Activated CD4-positive, alpha-beta T cell treated with anti-CD3 and anti-CD28 coated beads, Interleukin-2, amount 10 ng/mL, durations not matched to agents 24 days and 14 days (primary cell): ENCODE measurements at places on chromosomes 4 and X. TPM values are rescaled to one million over a fixed set of nuclear protein-coding genes. Genes with fewer than 3 reads are reported as not detected.

GRCh38 chr4:336893-337142 lies 796 bp upstream of the ZNF141 start:
- H3K4me3 ChIP-seq: peak overlapping the region; percentile 99
- peaks cover 2% of the 10 kb centered on the region for H3K27me3 ChIP-seq
- DNase-seq: no peak
- H3K27ac ChIP-seq: peak overlapping the region; percentile 100

DNA sequence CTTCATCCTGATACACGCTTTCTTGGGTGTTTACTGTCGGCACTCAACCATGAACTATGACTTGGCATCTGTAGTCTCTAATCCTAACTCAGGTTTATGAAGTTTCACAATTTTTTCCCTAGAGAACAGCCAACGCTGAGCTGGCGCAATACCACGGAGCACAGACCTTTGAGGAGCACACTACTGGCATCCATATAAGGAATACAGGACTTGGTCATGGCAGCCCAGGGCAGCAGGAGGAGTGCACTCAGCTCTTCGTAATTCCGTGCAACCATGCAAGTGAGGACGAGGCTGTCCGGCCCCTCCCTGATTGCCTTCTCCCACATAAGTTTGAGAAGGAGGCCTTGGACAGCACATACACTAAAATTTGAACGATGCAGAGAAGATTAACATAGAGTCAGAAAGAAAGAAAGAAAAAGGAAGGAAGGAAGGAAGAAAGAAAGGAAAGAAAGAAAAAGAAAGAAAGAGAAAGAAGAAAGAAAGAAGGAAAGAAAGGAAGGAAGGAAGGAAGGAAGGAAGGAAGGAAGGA lies 41.0 kb upstream of the PDLIM5 start:
- no peaks in the 10 kb centered on the region for H3K36me3 ChIP-seq
- DNase-seq: no peak
- no peak overlapping the region for H3K4me3 ChIP-seq
- peaks cover 24% of the 10 kb centered on the region for H3K27me3 ChIP-seq
- H3K4me1 ChIP-seq: no peaks in the 10 kb centered on the region

DNA sequence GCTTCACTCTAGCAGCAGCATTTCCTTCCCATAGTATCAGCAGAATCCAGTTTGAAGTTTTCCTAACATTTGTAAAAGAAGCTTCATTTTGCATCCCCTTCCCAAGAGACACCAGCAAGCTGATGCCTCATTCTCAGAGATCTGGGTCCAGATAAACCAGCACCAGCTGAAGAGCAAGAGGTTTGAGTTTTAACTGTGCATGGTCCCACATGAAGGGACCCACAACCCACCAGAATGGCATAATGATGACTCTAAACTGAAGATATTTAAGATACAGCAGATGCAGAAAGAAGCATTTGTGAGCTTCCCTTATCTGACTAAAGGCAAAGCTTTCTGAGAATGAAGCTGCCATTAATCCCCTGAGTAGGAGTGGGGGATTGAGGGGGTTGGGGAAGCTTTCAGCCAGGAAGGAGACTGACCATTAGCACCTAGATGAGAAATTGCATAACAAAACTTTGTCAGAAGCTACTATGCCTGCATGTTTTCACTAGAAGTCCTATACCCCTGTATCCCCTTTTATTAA lies 18.6 kb downstream of the NUDT6 start:
- no peak overlapping the region for H3K27ac ChIP-seq
- no peaks in the 10 kb centered on the region for H3K27me3 ChIP-seq
- peaks cover 18% of the 10 kb centered on the region for H3K36me3 ChIP-seq
- no peak for DNase-seq

- H3K27me3 ChIP-seq: no peaks in the 10 kb centered on the region
- H3K27ac ChIP-seq: peak overlapping the region; percentile 94
- H3K36me3 ChIP-seq: peaks cover 5% of the 10 kb centered on the region
- peak; percentile 72 for DNase-seq
- peak overlapping the region; percentile 84 for H3K4me3 ChIP-seq
Observed at GRCh38 chrX:56762220-56762619, 33.2 kb downstream of the NBDY start.

DNA sequence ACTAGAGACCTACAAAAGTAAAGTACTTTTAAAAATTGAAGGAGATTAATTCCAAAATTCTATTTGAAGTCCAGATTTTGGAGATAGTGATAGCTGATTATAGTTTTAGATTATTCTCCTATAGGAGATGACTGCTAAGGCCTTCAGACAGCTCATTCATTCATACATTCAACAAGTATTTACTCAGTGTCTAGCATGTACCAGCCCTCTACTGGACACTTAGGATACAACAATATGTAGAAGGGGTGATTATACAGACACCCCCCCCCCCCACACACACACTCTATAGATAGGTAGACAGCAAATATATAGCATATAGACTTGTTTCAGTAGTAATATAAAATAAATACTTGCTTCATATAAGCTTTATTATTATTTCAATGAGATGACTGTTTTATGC lies 60.4 kb upstream of the TAF9B start:
- H3K36me3 ChIP-seq: no peaks in the 10 kb centered on the region
- DNase-seq: no peak
- H3K27me3 ChIP-seq: peaks cover 2% of the 10 kb centered on the region

- no peak overlapping the region for H3K27ac ChIP-seq
- no peak overlapping the region for H3K4me3 ChIP-seq
- H3K36me3 ChIP-seq: no peaks in the 10 kb centered on the region
- H3K4me1 ChIP-seq: peaks cover 12% of the 10 kb centered on the region
- no peak for DNase-seq
Observed at GRCh38 chr4:123555807-123556273, 159.2 kb downstream of the SPRY1 start.

DNA sequence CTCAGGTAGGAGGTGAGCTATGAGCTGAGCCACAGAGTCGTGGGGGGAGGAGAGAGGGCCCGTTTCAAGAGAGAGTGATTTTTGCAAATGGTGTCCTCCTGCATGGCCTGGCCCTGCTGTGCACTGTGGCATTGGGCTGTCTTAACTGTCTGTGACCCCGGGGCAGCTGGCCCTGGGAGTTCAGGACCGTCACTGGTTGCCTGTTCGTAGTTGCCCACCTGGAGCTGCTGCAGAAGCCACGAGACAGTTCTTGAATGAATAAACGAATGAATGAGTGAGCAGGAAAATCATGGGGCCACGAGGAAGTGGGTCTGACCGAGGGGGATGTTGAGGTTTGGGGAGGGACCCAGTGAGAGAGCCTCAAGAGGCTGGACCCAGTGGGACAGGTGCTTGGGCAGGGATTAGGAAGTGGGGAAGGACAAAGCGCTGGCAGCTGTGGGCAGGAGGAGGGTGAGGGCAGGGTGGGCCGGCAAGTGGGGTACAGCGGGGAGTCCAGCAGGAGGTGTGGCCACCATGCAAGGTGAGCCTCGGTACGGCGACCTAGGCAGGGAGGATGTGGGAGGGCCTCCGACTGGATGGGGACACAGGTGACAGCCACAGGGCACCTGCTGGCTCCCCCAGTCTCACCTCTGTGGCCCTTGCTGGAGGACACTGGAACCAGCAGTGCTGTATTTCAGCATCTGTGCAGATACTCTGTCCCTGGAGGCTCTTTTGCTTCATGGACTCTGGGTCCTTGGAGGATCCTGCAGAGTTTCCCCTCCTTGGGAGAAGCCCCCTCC lies 10.2 kb downstream of the RGS12 start:
- peaks cover 34% of the 10 kb centered on the region for H3K4me1 ChIP-seq
- H3K4me3 ChIP-seq: peak overlapping the region; percentile 82
- DNase-seq: peak; percentile 69
- H3K27me3 ChIP-seq: peaks cover 26% of the 10 kb centered on the region

DNA sequence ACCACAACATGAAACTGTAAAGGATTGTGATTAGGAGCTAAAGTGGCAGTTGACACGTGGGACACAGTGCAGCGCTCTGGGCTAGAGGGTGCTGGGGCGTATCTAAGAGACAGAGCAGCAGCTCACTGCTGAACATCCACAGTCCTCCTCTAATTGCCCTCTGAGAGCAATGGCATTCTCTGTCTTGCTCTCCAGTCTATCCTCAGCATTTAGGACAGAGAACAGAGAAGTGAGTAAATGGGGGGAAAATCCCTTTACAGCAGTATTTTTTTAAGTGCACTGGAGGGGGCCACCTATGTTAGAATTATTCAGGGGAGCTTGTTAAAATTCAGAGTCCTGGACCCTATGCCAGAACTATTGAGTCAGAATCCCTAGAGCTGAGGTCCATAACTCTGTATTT lies 4.2 kb upstream of the TMEM154 start:
- H3K27ac ChIP-seq: no peak overlapping the region
- peaks cover 34% of the 10 kb centered on the region for H3K4me1 ChIP-seq
- no peak for DNase-seq
- H3K4me3 ChIP-seq: no peak overlapping the region
- no peaks in the 10 kb centered on the region for H3K36me3 ChIP-seq

DNA sequence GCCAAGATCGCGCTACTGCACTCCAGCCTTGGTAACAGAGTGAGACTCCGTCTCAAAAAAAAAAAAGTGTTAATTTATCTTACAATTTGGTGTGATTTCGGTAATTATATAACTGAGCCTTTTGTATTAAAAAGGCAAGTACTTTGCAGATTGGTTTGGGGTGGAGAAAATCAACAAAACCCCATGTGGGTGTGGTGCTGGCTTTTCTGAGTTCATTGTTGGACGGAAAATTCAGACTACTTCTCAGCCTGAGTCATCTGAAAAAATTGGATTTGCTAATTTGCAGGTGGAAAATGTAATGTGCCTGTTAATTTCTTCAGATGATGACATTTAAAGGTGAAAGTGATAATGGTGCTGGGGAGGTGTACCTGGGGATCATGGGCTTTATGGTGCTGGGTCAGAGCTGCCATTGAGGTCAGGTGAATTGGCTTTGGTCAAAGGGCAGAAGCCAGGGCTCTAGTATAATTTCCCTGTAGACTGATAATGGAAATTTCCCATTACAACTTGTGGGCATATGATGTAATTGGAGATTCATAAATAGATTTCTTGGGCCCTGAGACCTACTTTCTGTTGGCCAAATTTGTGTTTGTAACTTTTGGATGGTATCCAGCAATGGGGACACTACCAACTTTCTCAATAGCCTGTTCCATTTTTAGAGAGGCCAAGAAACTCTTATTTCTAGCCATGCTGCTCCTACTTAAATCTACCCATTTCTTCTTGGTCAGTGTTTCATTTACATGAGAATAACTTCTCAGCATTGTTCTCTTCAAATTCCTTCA lies 74.3 kb upstream of the TEX13D start:
- no peak overlapping the region for H3K4me3 ChIP-seq
- H3K36me3 ChIP-seq: no peaks in the 10 kb centered on the region
- peak overlapping the region; percentile 70 for H3K27ac ChIP-seq
- DNase-seq: no peak
- no peaks in the 10 kb centered on the region for H3K27me3 ChIP-seq

- H3K27me3 ChIP-seq: peaks cover 2% of the 10 kb centered on the region
- H3K4me3 ChIP-seq: peak overlapping the region; percentile 89
- H3K27ac ChIP-seq: peak overlapping the region; percentile 99
Observed at GRCh38 chrX:107742700-107743191, 32.8 kb downstream of the TSC22D3 start.

- no peaks in the 10 kb centered on the region for H3K27me3 ChIP-seq
- H3K4me3 ChIP-seq: no peak overlapping the region
- H3K36me3 ChIP-seq: no peaks in the 10 kb centered on the region
- DNase-seq: no peak
Observed at GRCh38 chr4:186854256-186854655, 130.6 kb upstream of the FAT1 start.

- DNase-seq: peak; percentile 56
- H3K27ac ChIP-seq: no peak overlapping the region
- no peaks in the 10 kb centered on the region for H3K27me3 ChIP-seq
Observed at GRCh38 chrX:139725720-139726119, 17.8 kb upstream of the MCF2 start.

- DNase-seq: no peak
- H3K4me3 ChIP-seq: no peak overlapping the region
- peaks cover 4% of the 10 kb centered on the region for H3K27me3 ChIP-seq
- H3K4me1 ChIP-seq: no peaks in the 10 kb centered on the region
- H3K27ac ChIP-seq: no peak overlapping the region
Observed at GRCh38 chrX:19281256-19281655, 62.5 kb upstream of the PDHA1 start.

- peaks cover 6% of the 10 kb centered on the region for H3K27me3 ChIP-seq
- peaks cover 2% of the 10 kb centered on the region for H3K4me1 ChIP-seq
- H3K4me3 ChIP-seq: no peak overlapping the region
- no peak overlapping the region for H3K27ac ChIP-seq
- H3K36me3 ChIP-seq: no peaks in the 10 kb centered on the region
Observed at GRCh38 chrX:149638860-149639259, 7.3 kb upstream of the TMEM185A start.

DNA sequence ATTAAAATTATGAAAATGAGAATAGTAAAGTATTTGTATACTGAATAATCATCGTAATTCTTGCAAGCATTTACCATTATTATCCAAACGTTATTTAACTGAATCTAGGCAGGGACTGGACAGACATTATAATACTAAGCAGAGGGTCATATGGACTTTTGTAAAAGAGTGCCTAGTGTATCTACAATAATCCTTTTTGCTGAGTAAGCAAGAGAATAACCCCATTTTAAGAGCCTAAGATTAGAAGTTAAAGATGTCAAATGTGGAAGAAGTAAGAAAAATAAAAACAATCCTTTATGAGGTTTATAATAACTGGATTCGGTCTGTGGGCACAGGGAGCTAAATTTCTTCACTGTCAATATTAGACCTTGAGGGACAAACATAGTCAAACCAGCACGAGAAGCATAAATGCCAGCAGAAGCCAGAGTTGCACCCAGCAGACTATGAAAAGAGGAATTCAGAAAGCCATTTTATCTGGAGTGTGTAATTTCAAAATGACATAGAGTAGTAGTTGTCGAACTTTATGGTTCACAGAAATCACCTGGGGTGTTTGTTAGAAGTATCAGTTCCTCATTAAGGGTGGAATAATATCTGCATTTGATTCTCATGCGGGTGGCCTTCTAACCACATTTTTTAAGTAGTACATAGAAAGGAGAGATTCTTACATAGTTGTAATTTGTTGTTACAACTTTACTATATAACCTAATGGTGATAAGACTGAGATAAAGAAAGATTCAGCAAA lies 39.7 kb upstream of the DCLK2 start:
- no peaks in the 10 kb centered on the region for H3K4me1 ChIP-seq
- no peaks in the 10 kb centered on the region for H3K36me3 ChIP-seq
- no peak for DNase-seq
- no peak overlapping the region for H3K27ac ChIP-seq

GRCh38 chrX:110331444-110332030 lies 13.7 kb upstream of the AMMECR1 start:
- no peaks in the 10 kb centered on the region for H3K27me3 ChIP-seq
- H3K27ac ChIP-seq: no peak overlapping the region
- DNase-seq: no peak
- no peaks in the 10 kb centered on the region for H3K36me3 ChIP-seq

GRCh38 chr4:109444182-109444844 lies 10.7 kb downstream of the SEC24B start:
- H3K36me3 ChIP-seq: peaks cover 26% of the 10 kb centered on the region
- no peak overlapping the region for H3K27ac ChIP-seq
- H3K4me3 ChIP-seq: no peak overlapping the region
- H3K27me3 ChIP-seq: no peaks in the 10 kb centered on the region
- H3K4me1 ChIP-seq: peaks cover 27% of the 10 kb centered on the region

The PRRG1 gene
- not detected in 2 replicates for total RNA-seq

The BST1 gene
- 0.12 and 0.72 TPM in 2 replicates for total RNA-seq

The UGDH gene
- 23.1 and 29.2 TPM in 2 replicates for total RNA-seq

The FAM47B gene
- not detected in 2 replicates for total RNA-seq

The PDE6B gene
- 9.0 and 14.5 TPM in 2 replicates for total RNA-seq

The SYN1 gene
- 0.49 and 0.54 TPM in 2 replicates for total RNA-seq

The MAGEA3 gene
- not detected in 2 replicates for total RNA-seq

The FAM47E gene
- total RNA-seq: not detected in 2 replicates

The BRS3 gene
- not detected in 2 replicates for total RNA-seq

The NKAP gene
- total RNA-seq: 8.9 and 10.2 TPM in 2 replicates

The BGN gene
- total RNA-seq: not detected in 2 replicates
